Jurkat, Clone E6-1 (cell line): ENCODE measurements at places on chromosomes 7 and 10.

- DNase-seq, result no peak
Observed at GRCh38 chr10:51669041-51669440, 30.4 kb downstream of the CSTF2T start.

DNA sequence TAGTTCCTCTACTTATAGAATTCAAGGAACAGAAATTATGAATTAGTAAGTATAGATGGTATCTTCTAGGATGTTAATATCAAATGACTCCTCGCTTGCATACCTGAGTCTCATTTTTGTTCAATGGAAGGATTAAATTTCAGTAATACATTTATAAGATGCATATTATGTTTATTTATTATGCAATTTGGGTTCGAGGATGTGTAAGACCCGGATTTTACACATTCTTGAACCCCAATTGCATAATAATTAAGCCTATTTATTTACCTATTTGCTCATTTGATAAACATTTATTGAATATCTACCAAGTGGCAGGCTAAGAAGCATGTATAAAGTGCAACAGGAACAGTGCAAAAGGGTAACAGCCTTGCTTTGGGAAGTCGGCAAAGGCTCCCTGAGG is 52.6 kb downstream of the ICA1 start:
- DNase-seq, result no peak

DNA sequence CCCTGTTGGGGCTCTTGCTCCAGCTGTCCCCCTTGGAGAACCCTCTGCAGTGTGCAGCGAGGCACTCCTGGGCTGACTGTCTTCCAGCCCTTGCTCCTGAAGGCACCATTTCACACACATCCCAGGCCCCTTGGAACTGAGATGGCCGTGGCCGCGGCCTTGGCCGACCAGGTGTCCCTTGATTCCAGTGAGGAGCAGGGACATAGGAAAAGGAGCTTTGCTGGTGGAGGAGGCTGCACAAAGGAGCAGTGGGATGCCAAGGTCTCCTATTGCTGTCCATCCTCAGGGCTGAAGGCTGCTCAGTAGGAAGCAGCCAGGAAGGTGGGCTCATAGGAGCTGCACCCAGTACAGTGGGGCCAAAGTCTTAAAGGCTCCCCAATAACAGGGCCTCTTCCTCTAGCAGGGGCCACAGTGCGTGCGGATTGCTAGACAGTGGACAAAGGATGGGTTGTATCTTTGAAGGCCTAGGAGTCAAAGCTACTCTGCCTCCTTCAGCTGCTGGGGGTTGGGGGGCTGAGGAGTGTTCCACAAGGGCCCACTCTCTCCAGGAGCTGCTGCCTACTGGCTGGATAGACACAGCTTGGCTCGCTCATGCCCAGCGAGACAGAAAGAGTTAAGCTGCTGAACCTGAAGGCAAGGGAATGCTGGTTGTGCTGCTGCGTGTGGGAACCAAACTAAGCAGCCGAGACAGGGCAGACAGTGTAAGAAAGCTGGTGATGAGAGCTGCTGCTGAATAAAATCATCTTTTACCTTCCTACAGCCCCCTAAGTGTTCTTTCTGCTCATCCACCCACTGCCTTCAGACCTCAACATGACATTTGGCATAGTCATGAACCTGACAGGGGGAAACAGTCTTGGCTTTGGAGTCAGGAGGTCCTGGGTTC is 891.9 kb upstream of the ZNF722 start:
- DNase-seq, result no peak

DNA sequence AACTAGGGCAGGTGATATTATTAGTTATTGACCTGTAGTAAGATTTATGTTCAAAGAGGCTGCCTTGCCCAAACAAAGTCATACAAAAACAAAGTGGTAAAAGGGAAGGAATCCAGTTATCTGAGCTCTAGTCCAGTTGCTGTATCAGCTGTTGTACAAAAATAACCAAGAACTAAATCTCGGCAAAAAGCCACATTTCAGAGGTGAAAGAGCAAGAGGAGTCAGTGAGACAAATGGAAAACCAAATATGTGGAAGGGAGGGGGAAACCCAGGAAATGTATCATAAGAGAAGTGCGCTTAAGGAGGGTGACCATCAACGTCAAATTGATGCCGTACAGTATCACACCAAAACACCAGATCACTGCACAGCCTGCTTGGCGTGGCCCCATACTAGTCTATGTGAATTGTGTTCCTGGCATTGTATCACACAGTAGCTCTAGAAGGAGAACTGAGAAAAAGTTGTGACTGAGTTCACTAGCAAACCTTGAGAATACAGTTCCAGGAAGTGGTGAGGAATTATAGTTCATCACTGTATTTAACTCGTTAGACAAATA is 6.4 kb downstream of the AGBL3 start:
- no peak for DNase-seq

- no peak for DNase-seq
Observed at GRCh38 chr7:100679927-100680575, 6.5 kb downstream of the GNB2 start.

GRCh38 chr7:23687011-23687410 is 7.0 kb downstream of the FAM221A start:
- DNase-seq, result no peak

DNA sequence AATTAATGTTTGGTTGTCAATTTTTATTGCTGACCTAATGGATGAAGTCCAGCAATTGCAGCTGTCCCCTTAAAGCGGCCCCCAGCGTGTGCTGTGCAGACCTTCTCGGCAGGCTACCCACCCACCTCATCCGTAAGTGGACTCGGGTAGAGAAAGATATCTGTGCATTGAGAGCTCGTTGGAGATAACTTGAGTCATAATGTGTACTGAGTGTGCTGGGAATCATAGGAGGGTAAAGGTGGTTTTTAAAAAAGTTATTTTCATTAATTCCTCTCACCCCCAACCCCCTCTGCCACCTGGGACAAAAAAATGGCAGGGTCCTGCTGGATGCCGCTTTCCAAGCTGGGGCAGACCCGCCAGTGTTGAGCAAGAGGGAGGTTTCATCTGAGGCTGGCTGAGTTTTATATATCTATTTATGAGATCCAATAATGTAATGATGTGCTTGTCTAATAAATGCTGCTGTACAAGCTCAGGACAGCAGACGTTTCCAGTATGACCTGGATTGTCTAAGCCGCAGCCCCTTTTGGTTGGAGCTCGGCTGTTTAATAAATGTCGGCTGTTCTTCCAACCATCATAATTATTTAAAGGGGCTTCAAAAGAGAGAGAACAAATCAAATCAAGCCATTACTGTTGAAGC is 119.1 kb downstream of the NKX6-2 start:
- no peak for DNase-seq

DNA sequence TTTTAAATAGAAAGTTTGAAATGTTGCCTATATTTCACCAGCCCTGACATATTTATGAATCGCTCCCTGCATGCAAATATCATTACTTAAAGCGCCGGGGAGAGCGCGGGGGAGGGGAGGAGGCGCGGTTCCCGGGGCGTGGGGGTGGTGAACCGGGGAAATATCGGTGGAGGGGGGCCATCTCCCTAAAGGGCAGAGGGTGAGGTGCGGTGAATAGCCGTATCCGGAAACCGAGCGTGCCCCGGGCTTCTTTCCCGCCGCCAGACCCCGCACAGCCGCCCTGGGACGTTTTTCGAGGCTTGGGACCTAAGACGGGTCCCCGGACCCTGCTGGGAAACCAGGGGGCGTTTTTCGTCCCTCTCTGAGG is 6.9 kb upstream of the ZNF503 start:
- no peak for DNase-seq

- no peak for DNase-seq
Observed at GRCh38 chr7:24777806-24778205, 20.5 kb upstream of the GSDME start.

DNA sequence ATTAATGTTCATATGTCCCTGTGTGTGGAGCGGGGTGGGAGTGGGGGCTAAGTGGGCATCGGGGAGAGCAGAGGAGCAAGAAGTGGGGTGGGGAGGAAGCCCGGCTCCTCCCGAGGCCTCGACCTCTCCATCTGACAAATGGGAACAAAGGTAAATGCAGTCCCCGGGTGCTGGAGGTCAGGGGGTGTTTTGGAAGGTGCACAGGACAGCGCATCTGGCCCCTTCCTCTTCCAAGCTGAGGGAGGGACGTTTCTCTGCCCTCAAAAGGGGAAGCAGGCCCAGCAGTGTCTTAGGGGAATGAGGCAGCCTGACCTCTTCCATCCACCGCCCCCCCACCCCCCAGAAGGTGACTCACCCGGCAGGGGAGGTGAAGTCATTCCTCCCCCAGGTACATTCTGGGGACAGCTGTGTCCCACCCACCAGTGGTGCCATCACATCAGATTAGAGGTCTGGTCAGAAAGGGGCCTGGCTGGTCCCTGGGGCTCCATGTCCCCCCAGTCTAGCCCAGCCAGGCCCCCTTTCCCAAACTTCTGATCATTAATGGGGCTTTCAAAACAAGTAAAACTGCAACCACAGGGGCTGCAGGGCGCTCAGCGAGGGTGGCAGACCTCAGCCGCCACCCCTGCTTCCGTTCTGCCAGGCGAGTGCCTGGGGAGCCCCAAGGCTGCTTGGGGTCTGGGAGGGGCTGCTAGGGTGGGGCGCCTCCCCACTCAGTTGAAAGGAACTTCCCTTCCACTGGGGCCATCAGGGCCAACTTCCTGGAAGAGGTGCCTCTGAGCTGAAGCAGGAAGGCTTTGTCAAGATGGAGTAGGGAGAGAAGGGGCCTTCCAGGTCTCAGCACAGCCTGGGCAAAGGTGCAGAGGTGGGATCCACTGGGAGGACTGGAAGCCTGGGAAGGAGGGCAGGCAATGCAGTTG is 10.8 kb downstream of the LFNG start:
- peak; percentile 47 for DNase-seq

- no peak for DNase-seq
Observed at GRCh38 chr10:804191-804781, 114.8 kb upstream of the DIP2C start.

- DNase-seq, result no peak
Observed at GRCh38 chr10:12973149-12973718, 28.3 kb downstream of the CCDC3 start.

GRCh38 chr10:122420624-122421007 is 33.8 kb upstream of the ARMS2 start:
- no peak for DNase-seq

GRCh38 chr7:131302876-131303707 is 24.6 kb upstream of the MKLN1 start:
- DNase-seq, result no peak

- no peak for DNase-seq
Observed at GRCh38 chr10:20746856-20747255, 150.3 kb downstream of the NEBL start.

DNA sequence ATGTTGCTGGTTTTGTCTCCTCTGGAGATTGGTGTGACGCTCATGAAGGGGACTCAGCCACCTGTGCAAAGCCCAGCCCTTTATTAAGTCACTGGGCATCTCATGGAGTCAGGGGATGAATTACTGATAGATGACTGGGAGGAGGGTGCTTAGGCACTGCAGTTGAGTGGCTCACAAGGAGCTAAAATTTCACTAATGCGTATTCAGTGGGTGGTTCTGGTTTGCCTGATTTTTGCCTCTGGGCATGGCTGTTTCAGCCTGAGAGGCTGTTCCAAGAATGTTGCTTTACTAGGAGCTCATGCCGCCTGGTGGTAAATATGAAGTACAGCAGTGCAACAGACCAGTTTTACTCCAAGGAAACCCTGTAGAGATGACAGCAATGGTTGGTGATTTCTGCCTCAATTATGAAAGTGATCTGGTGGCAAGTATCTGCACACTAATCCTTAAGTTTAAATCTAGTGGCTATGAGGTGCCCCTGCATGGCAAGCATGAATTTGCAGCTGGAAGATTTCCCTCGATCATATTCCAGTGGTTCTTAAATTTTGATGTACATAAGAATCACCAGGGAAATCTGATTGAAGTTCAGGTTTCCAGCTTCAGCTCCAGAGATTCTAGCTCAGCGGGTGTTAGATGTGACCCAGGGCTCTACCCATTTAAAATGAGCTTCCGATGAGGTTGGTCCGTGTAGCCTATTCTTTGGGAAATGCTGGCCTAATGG is 19.9 kb downstream of the ACTA2 start:
- DNase-seq, result peak; percentile 67

GRCh38 chr7:13508586-13508985 is 480.9 kb downstream of the ETV1 start:
- DNase-seq, result no peak

GRCh38 chr10:32960022-32960421 is 2.0 kb upstream of the ITGB1 start:
- peak; percentile 42 for DNase-seq

DNA sequence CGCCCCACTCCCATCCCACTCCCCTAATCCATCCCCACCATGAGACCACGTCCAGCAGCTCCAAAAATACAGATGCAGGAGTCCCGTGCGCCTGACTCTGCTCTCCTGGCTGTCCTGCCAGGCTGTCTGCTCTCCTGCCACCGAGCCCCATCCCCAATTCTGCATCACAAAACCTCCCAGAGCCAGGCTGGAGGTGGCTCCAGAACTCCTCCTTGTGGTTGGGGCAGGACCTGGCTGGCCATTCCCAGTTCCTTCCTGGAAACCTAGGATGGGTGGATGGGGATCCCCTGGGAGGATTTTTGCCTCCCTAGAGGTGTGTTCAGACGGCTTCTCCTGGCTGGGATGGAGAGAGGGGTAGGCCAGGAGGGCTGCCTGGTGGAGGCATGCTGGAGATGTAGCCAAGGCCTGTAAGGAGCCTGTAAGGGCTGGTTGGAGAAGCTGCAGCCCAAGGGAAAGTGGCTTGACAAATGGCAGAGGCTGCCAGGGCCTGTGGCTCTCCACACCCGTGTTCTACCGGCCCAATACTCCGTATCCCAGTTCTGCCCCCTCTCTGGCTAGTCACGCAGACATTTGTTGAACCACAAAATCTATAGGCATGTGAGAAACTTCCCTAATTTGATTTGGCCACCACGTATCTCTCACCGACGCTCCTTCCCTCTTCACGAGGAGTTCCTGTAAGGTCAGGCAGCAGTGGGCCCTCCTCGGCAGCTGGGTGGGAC is 99.3 kb downstream of the ARHGAP22 start:
- no peak for DNase-seq

DNA sequence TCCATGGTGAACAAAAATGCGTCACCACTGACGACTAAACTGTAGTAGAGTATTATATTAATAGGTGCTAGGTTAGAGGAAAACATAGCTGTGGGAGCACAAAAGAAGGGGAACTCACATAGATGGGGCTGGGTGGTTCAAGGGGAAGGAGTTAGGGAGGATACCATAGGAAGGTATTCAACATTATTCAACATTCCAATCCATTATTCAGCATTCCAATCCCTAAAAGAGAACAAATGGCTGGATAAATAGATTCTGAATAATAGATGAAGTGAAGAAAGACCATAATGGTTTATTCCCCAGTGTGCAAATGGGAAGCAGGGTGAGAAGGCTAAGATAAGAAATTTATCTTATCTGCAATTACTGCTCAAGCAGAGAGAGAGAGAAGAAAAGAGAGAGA is 61.4 kb downstream of the AASS start:
- no peak for DNase-seq

- no peak for DNase-seq
Observed at GRCh38 chr10:23442936-23443335, 4.1 kb downstream of the OTUD1 start.

DNA sequence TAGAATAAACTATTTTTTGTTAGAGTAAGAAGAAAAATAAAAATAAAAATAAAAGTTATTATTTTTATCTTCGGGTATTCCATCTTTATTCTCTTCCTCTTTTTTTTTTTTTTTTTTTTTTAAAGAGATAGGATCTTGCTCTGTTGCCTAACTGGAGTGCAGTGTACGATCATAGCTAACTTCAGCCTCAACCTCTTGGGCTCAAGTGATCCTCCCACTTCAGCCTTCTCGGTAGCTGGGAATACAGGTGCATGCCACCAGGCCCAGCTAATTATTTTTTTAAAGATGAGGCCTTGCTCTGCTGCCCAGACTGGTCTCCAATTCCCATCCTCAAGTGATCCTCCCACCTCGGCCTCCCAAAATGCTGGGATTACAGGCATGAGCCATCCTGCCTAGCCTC is 15.4 kb downstream of the STAM start:
- DNase-seq, result no peak

GRCh38 chr10:16699435-16700057 is 117.7 kb downstream of the RSU1 start:
- no peak for DNase-seq

- DNase-seq, result no peak
Observed at GRCh38 chr10:96606946-96607345, 20.1 kb upstream of the TM9SF3 start.
